ENCODE measurements at places on chromosomes 7 and 10. TPM values are rescaled to one million over a fixed set of nuclear protein-coding genes. Genes with fewer than 3 reads are reported as not detected.

Gene MOGAT3
- polyA plus RNA-seq, result not detected

Gene CDH23
- polyA plus RNA-seq, result 24.2 TPM

Gene DUSP5
- polyA plus RNA-seq, result 5.3 TPM

GRCh38 chr10:19944911-19945663 is 128.9 kb downstream of the PLXDC2 start:
- peak; percentile 83 for DNase-seq

GRCh38 chr7:150453181-150453580 is 2.8 kb downstream of the GIMAP8 start:
- no peak for DNase-seq

Gene ABCC2
- polyA plus RNA-seq, result 0.68 TPM

GRCh38 chr7:34315032-34315431 is 343.0 kb upstream of the NPSR1 start:
- DNase-seq, result no peak

GRCh38 chr10:9294132-9294663 is 1239.7 kb downstream of the GATA3 start:
- peak; percentile 48 for DNase-seq

Gene DBNL
- polyA plus RNA-seq, result 84.8 TPM

DNA sequence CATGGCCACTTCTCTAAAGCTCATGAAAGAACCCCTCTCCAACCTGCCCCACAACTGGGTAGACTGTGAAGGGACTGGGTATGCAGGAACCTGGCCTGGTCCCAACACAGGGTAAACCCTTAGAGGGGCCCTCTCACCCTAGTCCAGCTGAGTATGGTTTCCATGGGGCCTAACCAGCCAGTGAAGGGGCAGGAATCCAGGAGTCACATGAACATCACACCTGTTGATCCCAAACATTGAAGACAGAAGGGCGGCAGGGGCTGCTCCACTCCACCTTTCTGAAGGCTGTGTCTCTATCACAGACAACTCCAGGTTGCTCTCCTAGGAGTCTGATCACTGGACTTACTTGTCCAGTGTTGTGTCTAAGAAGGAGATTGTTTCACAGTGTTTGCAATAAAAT is 30.8 kb downstream of the GRID1 start:
- no peak for DNase-seq

Gene LRIT1
- polyA plus RNA-seq, result not detected

Gene AP1S1
- polyA plus RNA-seq, result 96.4 TPM

GRCh38 chr10:124469956-124470484 is 8.4 kb downstream of the LHPP start:
- DNase-seq, result no peak

DNA sequence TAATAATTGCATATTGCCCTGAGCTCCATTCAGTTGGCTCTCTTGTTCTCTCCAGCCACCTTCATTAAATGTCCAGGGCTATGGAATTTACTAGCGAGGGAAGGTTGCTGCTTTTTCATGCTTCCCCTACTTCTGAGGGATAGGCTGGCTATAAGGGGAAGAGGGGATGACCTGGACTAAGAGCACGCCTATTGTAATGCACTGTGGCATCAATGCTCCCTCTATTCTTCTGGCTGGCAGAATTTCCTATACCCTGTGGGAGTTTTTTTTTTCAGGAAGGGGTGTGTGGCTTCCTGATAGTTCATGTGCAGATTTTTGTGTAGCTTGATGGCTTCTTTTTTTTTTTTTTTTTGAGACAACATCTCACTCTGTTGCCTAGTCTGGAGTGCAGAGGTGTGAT is 155.8 kb downstream of the SND1 start:
- DNase-seq, result no peak

Gene INHBA
- 3.9 TPM for polyA plus RNA-seq

DNA sequence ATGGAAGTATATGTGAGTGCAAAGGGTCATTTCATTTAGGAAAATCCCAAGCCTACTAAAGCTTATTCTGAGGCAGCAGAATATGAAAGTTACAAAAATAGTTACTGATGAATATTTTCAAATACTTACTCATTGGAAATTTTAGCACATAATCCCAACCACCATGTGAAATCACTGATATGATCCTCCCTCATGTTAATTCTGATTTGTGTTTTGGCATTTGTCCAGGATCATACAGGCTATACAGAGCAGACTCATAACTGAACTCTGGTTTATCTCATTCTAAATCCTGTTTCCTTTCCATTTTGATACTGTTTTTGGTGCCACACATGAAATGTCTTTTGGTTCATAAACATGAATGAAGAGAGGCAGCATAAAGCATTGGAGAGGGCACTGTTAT is 3.4 kb upstream of the FAM24B start:
- no peak for DNase-seq

Gene FOXI2
- polyA plus RNA-seq, result 0.06 TPM

DNA sequence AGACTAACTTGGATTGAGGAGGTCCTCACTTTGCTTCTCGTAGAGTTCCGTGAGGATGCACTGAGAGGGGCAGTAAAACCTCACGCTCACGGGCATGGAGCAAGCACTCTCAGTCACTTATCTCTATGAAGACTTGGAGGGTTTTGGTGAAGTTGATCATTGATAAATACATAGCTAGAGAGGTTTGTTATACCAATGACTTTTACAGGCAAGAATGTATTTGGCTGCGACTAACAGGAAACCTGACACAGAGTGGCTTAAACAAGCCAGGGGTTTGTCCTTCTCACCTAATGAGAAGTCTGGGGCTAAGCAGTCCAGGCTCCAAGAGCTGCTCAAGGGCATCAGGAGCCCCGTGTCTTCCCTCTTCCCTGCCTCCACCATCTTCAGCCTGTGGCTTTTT is 6.1 kb downstream of the BICC1 start:
- DNase-seq, result no peak

GRCh38 chr7:33041631-33042428 is 20.7 kb downstream of the NT5C3A start:
- DNase-seq, result no peak

GRCh38 chr10:5529702-5530411 is 5.1 kb downstream of the CALML3 start:
- no peak for DNase-seq

Gene NAT16
- 7.5 TPM for polyA plus RNA-seq

- peak; percentile 1 for DNase-seq
Measured at GRCh38 chr7:89661876-89662275, 492.4 kb upstream of the STEAP1 start.

GRCh38 chr10:128187788-128188185 is 61.6 kb upstream of the MKI67 start:
- no peak for DNase-seq

GRCh38 chr7:200704-201103 is 8.3 kb downstream of the FAM20C start:
- DNase-seq, result no peak

DNA sequence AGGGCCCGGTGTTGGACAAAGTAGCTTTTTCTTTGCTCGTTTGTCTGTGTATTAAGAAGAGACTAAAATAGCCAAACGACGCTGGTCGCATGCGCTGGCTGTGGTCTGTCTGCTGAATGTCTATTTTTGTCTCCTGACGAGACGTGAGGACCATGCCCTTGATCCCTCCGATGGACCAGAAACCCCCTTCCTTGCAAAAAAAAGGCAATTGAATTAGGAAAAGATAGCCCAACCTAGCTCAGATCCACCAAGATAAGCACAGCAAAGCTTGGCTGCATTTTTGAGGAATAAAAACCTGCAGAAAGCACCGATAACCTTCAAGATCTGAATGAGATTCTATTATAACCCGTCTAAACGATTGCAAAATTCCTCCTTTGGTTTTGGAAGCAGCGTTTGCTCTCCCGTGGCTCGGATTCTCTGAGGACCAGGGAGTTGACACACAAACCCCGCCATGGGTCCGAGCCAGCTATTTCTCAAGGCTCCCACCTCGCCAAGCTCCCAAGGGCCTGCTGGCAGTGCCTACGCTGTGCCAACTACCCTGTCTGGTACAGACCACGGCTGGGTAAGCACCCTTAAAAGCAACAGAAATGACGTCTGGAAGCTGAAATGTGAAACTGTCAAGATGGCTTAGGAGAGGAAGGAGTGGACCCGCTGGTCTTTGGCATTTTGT is 17.7 kb upstream of the TTYH3 start:
- no peak for DNase-seq

DNA sequence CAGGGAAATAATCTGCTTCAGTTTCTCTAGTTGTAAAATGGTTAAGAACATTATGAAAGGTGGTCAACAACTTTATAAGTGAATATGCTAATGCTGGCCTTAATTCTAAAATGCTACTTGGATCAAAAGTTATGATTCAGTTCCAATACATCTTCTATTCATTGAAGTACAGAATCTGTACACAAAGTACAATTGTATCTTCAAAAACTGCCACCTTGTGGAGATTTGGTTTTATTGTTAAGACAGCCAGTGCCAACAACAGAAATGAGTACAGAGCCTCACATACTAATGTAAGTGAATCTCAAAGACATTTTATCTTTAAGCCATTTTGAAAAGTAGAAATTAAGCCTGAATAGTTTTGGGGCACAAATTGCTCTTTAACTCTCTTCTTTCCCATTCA is 194.0 kb downstream of the CFTR start:
- peak; percentile 55 for DNase-seq

DNA sequence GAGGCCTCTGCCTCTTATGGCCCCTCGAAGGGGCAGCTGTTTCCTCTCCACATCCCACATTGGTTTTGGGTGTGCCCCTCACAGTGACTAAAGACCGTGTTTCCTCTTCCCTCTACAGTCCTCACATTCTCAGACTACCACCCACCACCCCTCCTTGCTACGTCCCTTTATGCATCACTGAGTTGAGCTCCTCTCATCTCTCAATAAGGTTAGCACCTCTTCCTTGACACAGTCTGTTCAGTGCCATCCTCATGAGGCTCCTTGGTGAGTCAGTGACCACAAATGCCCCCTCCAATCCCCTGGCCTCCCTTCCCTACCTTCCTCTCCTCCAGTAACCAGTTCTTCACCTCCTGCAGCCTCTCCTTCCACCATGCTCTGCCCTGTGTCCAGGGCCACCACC is 239.1 kb upstream of the MYO3A start:
- no peak for DNase-seq

GRCh38 chr7:73742338-73742752 is 3.7 kb upstream of the ABHD11 start:
- no peak for DNase-seq

Gene RAMP3
- 9.4 TPM for polyA plus RNA-seq

GRCh38 chr10:12201543-12201942 is 5.6 kb downstream of the CDC123 start:
- no peak for DNase-seq

GRCh38 chr10:100330079-100330478 is at the start of gene PKD2L1:
PKD2L1 (minus strand) TSS chr10:100330228; CDS start chr10:100330103, 125 bp downstream.
- DNase-seq, result no peak

Gene KCNH2
- polyA plus RNA-seq, result 39.4 TPM

Gene H2BK1
- not detected for polyA plus RNA-seq

- DNase-seq, result no peak
Measured at GRCh38 chr10:122659126-122659525, 40.5 kb downstream of the C10orf120 start.

GRCh38 chr10:29648983-29649268 is 14.2 kb upstream of the SVIL start:
- no peak for DNase-seq

Gene SUMF2
- 101 TPM for polyA plus RNA-seq

- no peak for DNase-seq
Measured at GRCh38 chr7:22855049-22855392, 32.4 kb upstream of the TOMM7 start.

- peak; percentile 11 for DNase-seq
Measured at GRCh38 chr10:111316722-111317212, 239.9 kb downstream of the ADRA2A start.
